ENCODE measurements at places on chromosomes 3 and 15. TPM values are rescaled to one million over a fixed set of nuclear protein-coding genes. Genes with fewer than 3 reads are reported as not detected.

The FANCD2 gene
- 60.8 TPM for total RNA-seq

The TM4SF18 gene
- total RNA-seq, result not detected

The TMEM212 gene
- not detected for total RNA-seq

The RASL12 gene
- not detected for total RNA-seq

The SPTSSB gene
- total RNA-seq, result not detected

The SYNPR gene
- not detected for total RNA-seq

The WNT5A gene
- not detected for total RNA-seq

DNA sequence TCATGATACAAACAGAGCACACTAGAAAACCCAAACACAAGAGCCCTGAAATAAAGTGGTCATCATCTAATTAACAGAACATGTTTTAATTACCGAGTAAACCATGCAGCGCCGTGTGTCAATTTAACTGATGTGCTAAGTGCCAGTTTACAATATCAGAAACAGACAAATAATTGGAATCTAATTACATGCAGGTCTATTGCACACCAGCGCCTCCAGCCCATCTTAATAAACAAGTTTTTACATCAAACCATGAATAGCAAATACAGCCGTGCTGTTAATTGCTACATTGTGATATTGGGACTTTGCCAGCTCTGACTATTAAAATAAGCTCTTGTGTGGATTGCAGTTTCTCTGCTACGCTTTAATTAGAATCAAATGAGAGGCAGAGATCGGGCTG is 510.2 kb upstream of the MDFIC2 start:
- no peak for DNase-seq

GRCh38 chr15:41561104-41561776 is 2.2 kb downstream of the TYRO3 start:
- no peak for DNase-seq

GRCh38 chr3:107421170-107421792 is 44.0 kb downstream of the CCDC54 start:
- no peak for DNase-seq

GRCh38 chr3:50450209-50450921 is 53.1 kb downstream of the CACNA2D2 start:
- DNase-seq, result peak; percentile 84

DNA sequence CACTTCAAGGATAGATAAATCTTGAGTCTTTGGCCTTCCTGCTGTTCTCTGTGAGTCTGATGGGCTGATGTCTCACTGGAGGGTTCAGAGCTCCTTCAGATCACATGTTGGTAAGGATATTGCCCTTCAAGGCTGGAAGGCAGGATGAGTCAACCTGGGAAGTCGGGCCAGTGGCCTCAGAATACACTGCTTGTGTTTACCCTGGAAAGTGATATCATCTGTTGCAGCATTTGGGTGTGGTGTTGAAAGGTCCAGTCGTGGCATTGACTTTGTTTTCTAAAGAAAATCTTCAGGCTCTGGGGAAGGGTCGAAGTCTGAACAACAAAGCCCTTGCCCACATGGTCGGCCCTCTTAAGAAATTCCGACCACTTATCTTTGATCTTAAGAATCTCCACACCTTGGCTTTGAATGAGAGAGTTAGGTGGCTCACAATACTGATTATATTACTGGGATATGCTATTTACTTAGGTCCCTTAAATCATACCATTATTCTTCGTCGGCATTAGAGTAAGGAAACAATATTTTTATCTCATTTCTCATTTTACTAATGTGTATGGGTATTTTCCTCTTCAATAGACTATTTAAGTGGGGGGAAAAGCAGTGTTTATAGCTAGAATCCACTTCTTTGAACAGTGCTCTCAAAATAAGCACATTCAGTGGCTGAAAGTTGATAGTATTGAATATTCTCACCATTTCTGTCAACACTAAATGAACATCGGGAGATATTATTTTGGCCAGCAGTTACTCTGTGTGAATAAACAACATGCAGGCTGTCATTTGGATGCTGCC is 303.9 kb upstream of the RASGRP1 start:
- DNase-seq, result no peak
